Fibroblast of upper back skin (primary cell): ENCODE measurements at places on chromosomes 7 and 10.

- DNase-seq, result no peak
These were observed 54.1 kb upstream of the NCAPG2 start for GRCh38 chr7:158758586-158759244.

DNA sequence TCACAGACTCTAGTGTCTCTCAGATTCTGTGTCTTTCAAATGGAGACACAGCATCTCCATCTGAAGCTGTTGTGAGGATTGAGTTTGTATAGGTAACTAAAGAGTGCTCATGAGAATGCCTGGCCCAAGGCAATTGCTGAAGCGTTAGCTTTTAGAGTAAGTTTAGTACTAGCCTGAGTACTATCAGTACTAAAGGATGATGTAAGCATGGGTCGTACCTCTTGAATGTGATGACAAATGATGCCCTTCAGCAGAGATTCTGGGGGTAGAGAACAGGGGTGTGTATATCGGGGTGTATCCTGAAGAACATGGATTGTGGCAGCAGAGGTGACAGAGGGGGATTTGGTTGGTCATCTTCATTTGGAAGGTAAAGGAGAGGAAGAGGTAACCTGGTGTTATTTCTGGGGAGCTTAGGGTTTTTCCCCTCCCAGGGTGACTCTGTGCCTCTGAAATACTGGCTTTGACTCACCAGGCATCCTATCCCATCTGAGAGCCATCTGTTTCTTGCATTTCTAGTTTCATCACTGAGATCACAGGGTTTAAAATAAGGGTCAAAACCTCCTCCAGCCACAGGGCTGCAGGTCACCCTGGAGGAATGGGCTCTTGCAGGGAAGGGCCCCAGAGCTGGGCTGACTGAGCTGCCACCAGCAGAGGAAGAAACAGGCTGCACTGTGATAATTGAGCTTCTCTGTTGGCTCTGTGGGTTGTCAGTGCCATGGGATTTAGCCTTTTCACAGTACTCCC, 756.0 kb downstream of the KCNMA1 start:
- DNase-seq, result no peak

DNA sequence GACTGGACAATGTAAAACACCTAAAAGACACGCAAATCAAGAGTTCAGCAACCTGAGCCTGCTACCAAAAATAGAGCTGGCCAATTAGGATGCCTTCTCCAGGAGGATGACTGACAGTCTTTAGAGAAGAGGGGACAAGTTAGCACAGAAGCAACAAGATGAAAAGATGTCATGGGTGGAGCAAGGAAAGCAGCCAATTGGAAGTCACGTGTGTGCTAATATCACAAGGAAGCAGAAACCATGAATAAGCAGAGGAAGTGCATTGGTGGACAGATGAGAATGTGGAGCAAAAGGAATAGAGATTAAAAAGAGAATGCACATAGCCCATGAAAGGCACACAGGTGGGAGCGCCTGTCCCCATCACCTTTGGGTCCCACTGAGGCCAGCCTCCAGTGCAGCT, 148.1 kb downstream of the SLC25A13 start:
- no peak for DNase-seq

- DNase-seq, result peak; percentile 1
These were observed 45.8 kb upstream of the DNAH11 start for GRCh38 chr7:21497072-21497471.

- peak; percentile 3 for DNase-seq
These were observed 46.2 kb upstream of the PLCE1 start for GRCh38 chr10:93947524-93947923.

GRCh38 chr7:101517304-101517703, 111.8 kb downstream of the MYL10 start:
- DNase-seq, result no peak

- peak; percentile 85 for DNase-seq
These were observed 21.3 kb downstream of the MDH2 start for GRCh38 chr7:76069238-76069638.

GRCh38 chr10:734481-734880, 45.0 kb upstream of the DIP2C start:
- peak; percentile 10 for DNase-seq
